NCI-H510A (cell line): ENCODE measurements at places on chromosomes 11 and 22.

DNA sequence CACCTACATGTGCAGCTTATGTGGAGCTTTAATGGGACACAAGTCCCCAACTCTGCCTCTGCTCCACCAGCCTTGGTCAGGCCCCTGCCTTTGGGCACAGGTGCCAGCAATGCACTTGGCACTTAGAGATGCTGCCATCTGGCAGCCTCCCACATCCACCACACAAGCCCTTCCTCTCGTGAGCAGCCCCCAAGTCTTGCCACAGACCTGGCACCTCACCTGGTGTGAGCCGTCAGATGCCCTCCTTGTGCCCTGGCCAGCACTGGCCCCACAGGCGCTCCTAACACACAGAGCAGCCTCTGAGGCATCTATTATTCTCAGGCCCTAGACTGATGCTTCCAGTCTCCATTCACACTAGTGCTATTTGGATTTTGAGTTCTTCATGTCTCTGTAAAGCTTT is 24.5 kb upstream of the SERPIND1 start:
- no peak for DNase-seq

DNA sequence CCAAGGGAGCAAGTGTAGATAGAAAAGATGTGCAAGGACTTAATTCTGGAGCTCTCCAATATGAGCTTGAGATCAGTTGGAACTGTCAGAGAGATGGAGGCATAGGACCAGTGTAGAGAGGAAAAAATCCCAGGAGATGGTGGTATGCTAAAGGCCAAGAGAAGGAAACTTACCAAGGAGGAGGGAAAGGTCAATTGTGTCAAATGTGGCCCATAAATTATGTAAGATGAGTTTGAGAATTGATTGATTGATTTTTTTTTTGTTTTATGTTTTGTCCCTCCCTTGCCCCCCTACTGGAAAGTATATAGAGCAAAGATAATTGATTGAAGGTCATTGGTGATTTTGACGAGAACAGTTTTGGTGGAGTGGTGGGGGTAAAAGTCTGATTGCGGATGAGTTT is 2.8 kb upstream of the USP2 start:
- no peak for DNase-seq

GRCh38 chr11:119513131-119513805 is 90.3 kb upstream of the THY1 start:
- no peak for DNase-seq

GRCh38 chr22:27220339-27220738 is 563.0 kb downstream of the MIAT start:
- DNase-seq = no peak

GRCh38 chr11:45578316-45578715 is 87.1 kb downstream of the CHST1 start:
- DNase-seq = no peak

DNA sequence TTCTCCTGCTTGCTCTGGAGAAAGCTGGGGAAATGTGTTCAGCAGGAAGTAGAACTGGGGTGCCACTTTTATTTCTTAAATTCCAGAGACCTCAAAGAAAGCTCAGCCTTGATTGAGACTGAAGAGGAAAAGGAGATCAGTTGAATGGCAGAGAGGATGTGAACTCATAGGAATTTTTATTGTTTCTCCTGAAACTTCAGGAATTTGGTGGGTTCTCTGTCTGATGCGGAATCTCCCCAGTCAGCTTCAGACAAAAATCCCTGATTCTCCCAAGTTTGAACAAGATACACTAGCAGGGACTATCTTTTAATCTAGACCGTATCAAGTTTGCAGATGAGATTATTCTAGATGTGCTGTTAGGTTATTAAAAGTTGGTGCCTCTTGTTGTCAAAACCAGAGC is 23.0 kb downstream of the EHF start:
- DNase-seq = no peak
